Lung (tissue), 17 donors: ENCODE measurements at places on chromosomes 11 and 22. TPM values are rescaled to one million over a fixed set of nuclear protein-coding genes. Genes with fewer than 3 reads are reported as not detected.

- H3K36me3 ChIP-seq, result peaks cover 7% of the 10 kb centered on the region
- H3K4me1 ChIP-seq, result peaks cover 9% of the 10 kb centered on the region
- H3K27ac ChIP-seq, result no peak overlapping the region
- H3K27me3 ChIP-seq, result no peaks in the 10 kb centered on the region
- DNase-seq, result no peak
- H3K4me3 ChIP-seq, result no peak overlapping the region
These were observed 5.0 kb downstream of the NAGA start for GRCh38 chr22:42065438-42066125.

DNA sequence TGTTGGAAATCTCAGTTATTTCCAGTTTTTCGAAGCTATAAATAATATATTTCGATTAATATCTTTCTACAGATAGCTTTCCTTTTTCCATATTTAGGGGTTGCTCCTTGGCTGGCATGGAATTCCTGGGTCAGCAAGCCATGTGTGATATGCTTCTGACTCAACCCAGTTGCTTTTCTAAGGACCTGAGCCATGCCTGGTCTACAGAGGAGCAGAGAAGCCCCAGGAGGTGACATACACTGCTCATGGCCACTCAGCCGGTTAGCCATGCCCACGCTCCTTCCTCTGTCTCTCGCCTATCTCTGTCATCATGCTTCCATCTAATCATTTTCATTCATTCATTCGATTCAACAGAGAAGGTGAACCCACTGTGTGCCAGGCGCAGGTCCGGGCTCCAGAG, 23.2 kb upstream of the PDGFB start:
- H3K27me3 ChIP-seq, result no peaks in the 10 kb centered on the region
- H3K36me3 ChIP-seq, result no peaks in the 10 kb centered on the region
- no peak overlapping the region for H3K27ac ChIP-seq
- H3K4me1 ChIP-seq, result no peaks in the 10 kb centered on the region
- no peak overlapping the region for H3K4me3 ChIP-seq

GRCh38 chr22:42299586-42300258, 29.3 kb upstream of the TCF20 start:
- peak; percentile 86 for DNase-seq
- no peaks in the 10 kb centered on the region for H3K36me3 ChIP-seq
- no peaks in the 10 kb centered on the region for H3K27me3 ChIP-seq
- no peak overlapping the region for H3K4me3 ChIP-seq
- H3K27ac ChIP-seq, result no peak overlapping the region

DNA sequence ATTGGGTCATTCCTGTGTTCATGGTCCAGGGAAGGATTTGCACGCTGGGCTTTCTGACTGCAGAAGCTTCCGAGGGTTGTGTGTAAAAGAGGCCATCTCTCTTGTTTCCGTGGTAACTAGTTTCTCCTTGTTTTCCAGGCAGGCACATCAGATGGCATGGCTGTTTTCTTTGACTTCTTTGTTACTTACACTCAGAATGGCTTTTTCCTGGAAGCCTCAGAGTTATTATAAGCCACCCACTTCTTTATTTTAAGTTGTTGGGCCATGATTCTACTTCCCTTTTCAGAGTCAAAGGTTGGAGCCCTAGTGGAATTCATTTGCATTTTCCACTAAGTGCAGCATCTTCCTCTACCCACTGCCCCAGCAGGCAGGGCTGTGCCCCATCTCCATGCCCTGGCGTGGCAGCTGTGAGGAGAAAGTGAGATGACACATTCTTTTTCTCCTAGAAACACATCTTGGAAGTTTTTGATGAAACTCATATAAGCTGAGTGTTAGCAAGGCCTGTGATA, 94.9 kb downstream of the PRR5L start:
- H3K27ac ChIP-seq, result no peak overlapping the region
- H3K36me3 ChIP-seq, result no peaks in the 10 kb centered on the region
- no peak overlapping the region for H3K4me3 ChIP-seq
- no peaks in the 10 kb centered on the region for H3K27me3 ChIP-seq

DNA sequence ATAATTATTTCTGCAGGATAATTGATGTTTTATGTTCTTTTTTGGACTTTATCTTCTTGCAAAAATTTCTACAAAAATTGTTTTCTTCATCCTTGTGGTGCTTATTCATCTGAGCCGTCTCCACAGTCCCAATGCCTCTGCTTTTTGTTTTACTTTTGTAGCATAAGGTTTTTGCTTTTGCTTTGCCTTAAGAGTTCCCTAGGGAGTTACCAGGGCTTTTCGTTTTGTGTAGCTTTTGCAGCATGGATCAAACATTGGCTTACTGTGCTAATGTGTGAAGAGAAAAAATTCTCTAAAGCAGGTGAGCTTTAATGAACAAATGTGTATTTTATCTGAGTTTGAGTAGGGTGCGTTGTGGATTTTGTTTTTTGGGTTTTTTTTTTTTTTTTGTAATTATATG, 11.8 kb downstream of the XBP1 start:
- H3K4me3 ChIP-seq, result no peak overlapping the region
- DNase-seq, result no peak
- H3K27ac ChIP-seq, result no peak overlapping the region
- H3K4me1 ChIP-seq, result no peaks in the 10 kb centered on the region
- no peaks in the 10 kb centered on the region for H3K27me3 ChIP-seq

- peaks cover 9% of the 10 kb centered on the region for H3K4me1 ChIP-seq
- no peaks in the 10 kb centered on the region for H3K27me3 ChIP-seq
- H3K36me3 ChIP-seq, result peaks cover 23% of the 10 kb centered on the region
- no peak overlapping the region for H3K4me3 ChIP-seq
These were observed 27.2 kb downstream of the PHLDB1 start for GRCh38 chr11:118634431-118635236.

DNA sequence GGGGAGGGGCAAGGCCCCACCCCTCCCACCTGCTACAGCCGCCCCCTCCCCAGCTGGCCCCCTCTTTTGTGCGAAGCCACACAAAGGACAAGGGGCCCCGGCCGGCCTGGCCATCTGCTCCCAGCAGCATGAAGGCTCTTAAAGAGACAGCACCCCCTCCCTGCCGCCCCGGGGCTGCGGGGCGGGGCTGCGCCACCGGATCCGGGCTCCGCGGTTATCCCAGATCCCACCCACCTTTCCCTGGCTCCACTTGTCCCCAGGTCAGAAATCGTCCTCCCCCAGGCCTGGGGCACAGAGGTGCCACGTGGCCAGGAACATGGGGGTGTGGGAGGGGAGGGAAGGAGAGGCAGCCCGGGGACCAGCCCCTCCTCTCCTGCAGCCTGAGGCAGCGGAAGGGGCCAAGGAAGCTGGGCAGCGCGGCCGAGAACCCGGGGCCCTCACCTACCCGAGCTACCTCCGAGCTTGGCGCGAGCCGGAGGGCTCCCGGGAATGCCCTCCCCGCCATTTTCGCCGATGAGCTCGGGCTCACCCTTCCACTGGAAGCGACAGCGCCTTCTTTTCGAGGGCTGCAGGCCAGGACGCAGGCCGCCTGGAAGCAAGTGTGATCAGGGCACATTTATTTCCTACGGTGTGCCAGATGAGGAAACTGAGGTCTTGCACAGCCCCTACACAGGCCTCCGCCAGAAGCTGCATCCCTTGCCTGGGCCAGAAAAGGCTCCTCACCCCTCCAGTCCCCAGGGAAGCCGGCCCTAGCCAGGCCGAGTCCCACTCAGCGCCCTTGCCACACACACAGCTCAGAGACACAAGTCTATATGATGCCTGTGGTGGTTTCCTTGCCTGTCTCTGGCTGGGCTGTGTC, 2.5 kb upstream of the RCOR2 start:
- no peaks in the 10 kb centered on the region for H3K27me3 ChIP-seq
- no peaks in the 10 kb centered on the region for H3K36me3 ChIP-seq
- H3K27ac ChIP-seq, result peak overlapping the region; percentile 90
- DNase-seq, result peak; percentile 43
- peaks cover 49% of the 10 kb centered on the region for H3K4me1 ChIP-seq
- H3K4me3 ChIP-seq, result no peak overlapping the region

DNA sequence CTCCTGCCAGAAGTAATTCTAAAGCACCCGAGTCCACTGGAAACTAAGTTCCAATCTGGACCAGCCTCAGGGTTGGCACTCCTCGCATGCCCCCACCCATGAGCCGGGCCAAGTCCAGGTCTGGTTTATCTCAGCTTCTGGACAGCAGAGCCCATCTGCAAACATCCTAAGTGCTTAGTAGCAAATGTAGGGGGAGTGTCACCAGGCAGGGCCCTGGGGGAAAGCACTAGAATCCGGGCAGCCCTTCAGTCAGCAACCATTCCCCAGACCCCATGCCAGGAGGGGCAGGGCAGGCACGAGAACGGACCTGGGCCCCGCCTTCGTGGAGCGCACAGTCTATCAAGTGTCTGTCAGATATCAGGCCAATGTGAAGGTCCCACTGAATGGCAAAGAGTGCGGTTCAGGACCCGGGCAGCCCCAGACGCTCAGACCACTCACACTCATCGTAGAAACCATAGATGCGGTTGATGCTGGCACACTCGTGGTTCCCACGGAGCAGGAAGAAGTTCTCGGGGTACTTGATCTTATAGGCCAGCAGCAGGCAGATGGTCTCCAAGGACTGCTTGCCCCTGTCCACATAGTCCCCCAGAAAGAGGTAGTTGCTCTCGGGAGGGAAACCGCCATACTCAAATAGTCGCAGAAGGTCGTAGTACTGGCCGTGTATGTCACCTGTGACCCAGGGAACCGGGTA, 1.3 kb downstream of the PPP1CA start:
- H3K27ac ChIP-seq, result peak overlapping the region; percentile 91
- H3K4me1 ChIP-seq, result peaks cover 2% of the 10 kb centered on the region
- no peak for DNase-seq
- peak overlapping the region; percentile 87 for H3K4me3 ChIP-seq
- H3K27me3 ChIP-seq, result no peaks in the 10 kb centered on the region

DNA sequence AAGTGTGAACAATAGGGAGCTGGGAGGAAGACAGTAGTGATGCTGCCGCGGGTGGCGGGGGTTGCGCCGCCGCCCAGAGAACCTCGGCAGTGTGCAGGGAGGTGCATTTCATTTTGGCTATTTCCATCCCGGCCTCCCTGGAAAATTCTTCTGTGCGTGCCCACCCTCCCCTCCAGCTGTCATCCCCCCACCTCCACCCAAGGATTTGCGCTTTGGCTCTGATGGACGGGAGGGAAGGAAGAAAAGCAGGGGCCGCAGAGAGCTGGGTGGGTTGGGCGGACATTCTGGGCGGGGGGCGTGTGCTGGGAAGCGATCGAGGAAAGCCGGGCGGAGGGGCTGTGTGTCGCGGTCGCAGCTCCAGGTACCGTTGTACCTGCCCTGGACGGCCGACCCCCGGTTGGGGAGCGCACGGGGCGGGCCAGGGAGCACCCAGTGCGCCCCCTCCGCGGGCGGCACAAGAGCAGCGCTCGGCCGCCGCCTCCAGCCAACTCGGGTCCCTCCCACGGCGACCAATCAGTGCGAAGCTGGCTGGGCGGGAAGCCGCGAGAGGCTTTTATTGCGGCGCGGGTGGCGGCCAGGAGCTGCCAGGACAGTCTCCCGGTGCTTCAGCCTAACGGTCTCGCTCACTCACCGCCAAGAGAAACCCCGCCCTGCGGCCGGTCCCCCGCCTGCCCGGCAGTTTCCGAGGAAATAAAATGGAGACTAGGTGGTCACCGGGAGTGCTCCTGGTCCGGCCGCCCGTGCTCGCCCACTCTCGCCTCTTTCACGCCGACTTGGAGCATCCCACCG, 1.6 kb downstream of the NCAM1 start:
- DNase-seq, result peak; percentile 78
- peak overlapping the region; percentile 92 for H3K27ac ChIP-seq
- H3K4me1 ChIP-seq, result peaks cover 6% of the 10 kb centered on the region
- peaks cover 4% of the 10 kb centered on the region for H3K27me3 ChIP-seq
- peak overlapping the region; percentile 37 for H3K4me3 ChIP-seq

- peaks cover 12% of the 10 kb centered on the region for H3K36me3 ChIP-seq
- peaks cover 24% of the 10 kb centered on the region for H3K4me1 ChIP-seq
- H3K4me3 ChIP-seq, result peak overlapping the region; percentile 88
- peak overlapping the region; percentile 100 for H3K27ac ChIP-seq
- peak; percentile 71 for DNase-seq
- H3K27me3 ChIP-seq, result no peaks in the 10 kb centered on the region
These were observed 1.7 kb downstream of the MALAT1 start for GRCh38 chr11:65500387-65501185.

DNA sequence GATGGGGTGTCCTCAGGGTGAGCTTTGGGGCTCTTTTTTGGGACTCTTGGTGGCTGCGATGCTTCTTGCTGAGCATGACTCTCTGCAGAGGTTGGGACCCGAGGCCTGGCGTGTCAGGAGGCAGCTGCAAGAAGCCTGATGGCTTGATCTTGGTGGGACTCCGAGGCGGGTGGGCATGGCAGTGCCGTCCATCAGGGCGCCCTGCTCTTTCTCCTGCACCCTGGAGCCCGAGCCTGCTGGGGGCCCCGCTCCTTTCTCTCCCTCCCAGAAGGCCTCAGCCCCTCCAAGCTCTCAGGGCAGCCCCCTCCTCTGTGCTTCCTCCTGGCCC, 432.7 kb downstream of the TBC1D22A start:
- no peak overlapping the region for H3K27ac ChIP-seq
- no peaks in the 10 kb centered on the region for H3K36me3 ChIP-seq
- no peaks in the 10 kb centered on the region for H3K27me3 ChIP-seq
- no peaks in the 10 kb centered on the region for H3K4me1 ChIP-seq

DNA sequence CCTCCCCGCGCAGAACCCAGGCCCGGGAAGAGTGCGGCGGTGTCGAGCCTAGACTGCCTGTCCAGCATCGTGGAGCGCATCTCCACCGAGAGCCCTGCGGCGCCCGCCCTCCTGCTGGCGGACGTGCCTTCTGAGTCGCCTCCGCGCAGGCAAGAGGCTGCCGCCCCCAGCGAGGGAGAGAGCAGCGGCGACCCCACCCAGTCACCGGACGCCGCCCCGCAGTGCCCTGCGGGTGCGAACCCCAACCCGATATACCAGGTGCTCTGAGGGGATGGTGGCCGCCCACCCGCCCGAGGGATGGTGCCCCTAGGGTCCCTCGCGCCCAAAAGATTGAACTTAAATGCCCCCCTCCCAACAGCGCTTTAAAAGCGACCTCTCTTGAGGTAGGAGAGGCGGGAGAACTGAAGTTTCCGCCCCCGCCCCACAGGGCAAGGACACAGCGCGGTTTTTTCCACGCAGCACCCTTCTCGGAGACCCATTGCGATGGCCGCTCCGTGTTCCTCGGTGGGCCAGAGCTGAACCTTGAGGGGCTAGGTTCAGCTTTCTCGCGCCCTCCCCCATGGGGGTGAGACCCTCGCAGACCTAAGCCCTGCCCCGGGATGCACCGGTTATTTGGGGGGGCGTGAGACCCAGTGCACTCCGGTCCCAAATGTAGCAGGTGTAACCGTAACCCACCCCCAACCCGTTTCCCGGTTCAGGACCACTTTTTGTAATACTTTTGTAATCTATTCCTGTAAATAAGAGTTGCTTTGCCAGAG, 2.0 kb downstream of the MYOD1 start:
- H3K4me3 ChIP-seq, result no peak overlapping the region
- no peak overlapping the region for H3K27ac ChIP-seq
- no peak for DNase-seq
- peaks cover 46% of the 10 kb centered on the region for H3K27me3 ChIP-seq
- H3K4me1 ChIP-seq, result peaks cover 4% of the 10 kb centered on the region
- H3K36me3 ChIP-seq, result no peaks in the 10 kb centered on the region

The MRE11 gene
- total RNA-seq, result 67.8 TPM

The LSP1 gene
- 72.1 TPM for total RNA-seq

The CTSW gene
- total RNA-seq, result 4.6 TPM

The TPH1 gene
- 0.74 TPM for total RNA-seq

The SLC25A18 gene
- total RNA-seq, result 1.3 TPM

The CD3D gene
- total RNA-seq, result 3.8 TPM

The GRK2 gene
- total RNA-seq, result 99.8 TPM

The OR5B21 gene
- total RNA-seq, result 0.31 TPM

The GANAB gene
- total RNA-seq, result 266 TPM
